ENCODE measurements at places on chromosomes 4 and X.

DNA sequence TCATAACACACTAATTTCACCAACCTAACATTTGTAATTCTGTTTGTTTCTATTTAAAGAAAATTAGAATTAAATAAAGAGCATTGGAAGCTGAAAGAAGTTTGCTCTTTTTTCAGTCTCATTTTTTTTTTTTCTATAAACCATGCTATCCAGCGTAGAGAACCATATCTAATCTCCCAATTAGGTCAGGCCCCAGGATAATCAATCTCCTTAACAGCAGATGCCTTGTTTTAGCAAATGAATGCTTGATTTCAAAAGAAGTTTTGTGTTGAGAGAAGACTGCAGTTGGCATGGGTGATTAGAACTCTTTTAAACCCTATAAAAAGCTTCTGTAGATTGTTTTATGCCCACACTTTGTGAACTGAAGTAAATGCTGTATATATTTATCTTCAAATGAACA is 15.6 kb upstream of the MAD2L1 start:
- no peak for DNase-seq

GRCh38 chr4:20042769-20043168 is 208.9 kb upstream of the SLIT2 start:
- no peak for DNase-seq

DNA sequence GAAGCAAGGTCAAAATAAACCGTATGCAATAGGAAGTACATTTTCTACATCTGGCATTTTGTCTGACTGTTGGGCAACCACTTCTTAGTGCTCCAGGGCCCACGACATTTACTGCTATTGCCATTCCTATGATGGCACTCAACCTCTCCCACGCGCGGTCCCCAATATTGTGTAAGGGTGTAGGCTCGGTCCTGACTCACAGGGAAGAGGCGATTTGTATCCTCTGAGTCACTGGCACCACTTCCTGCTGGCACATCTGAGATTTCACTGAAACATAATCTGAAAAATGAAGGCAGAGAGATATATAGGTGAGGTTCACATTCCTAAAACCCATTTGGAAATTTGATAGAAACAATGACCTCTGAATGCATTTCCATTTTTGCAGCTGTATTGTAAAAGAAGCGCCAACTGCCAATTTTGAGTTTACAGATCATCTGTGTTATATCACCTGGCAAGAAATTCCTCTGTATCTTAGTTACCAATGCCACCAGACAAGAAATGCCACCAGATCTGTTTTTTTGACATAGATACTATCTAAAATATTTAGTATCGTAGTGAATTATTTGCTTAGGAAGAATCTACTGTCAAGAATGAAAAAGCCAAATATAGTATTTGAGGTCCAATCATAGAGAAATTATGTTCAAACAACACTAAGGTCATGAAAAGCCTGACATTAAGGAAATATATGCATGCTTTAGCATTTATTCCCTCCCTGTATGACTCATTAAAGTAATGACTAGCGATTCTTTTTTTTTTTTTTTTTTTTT is 9.8 kb downstream of the EREG start:
- no peak for DNase-seq

GRCh38 chr4:107258359-107258758 is 222.2 kb upstream of the DKK2 start:
- no peak for DNase-seq

DNA sequence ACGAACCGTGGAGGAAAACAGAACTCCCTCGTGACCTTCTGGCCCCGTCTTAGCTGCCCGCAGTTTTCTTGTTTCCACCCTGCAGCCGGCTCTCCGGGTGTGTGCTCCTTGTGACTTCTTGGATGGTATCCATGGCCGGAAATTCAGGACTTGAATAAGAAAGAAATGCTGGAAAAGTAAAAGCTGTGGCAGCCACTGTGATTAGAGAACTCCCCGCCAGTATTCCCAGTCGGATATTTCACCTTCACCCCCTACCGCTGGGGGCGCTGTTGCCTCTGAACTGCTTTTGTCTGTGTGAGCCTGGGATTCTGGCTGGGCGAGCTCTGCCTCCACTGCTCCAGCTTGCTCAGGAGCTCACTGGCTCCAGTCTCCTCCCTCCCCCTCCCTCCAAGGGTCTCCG is 41.5 kb upstream of the CYP4V2 start:
- DNase-seq, result no peak

DNA sequence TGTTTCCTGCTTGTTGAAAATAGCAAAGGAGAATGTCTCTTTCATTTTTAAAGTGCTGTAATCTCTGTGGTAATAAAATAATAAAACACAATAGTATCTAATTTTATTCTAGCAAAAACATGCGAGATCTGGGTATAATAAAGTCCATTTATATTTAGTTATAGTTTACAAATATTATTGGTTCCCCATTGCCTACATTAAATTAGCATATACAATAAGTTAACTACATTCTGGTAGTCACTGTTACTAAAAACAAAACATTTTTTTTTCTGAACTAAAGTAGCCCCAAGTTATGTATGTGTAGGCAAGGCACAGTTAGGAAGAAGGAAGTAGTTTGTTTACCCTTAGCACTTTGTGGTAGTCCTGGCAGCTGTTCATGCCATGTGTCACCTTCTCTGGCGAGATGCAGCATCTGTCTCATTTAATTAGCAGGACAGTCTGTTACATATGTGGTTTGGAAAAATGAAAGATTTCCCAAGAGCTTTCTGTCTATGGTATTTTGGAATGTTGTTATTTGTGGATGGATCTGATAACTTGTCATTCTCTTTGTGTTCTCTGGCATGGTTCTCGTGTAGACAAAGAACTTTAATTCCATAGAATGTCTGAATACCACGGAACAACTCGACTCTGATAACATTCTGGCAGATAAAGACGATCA is 231.3 kb upstream of the PITX2 start:
- no peak for DNase-seq

DNA sequence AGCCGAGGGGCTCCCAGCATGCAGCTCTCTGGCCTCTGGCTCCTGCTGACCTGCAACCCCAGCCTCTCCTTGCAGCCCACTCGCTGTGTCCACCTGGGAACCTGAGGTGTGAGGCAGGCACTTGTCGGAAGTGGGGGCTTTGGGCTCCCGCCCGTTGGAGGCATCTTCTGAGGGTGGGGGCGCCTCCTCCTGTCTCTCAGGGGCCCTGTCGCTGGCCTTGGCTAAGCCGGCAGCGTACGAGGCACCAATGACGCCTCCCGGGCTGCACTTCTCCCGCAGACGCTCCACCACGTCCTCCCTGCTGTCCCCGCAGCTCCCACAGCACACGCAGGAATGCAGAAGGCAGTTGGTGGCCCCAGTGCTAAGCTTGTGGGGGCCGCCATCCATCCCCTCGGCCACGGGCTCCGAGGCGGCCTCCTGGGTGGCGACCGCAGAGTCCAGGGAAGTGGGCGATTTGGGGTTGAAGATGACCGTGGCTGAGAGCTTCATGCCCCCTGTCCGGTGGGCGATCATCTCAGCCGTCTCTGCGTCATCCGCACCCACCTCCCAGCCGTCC is 42.5 kb upstream of the MXD4 start:
- DNase-seq, result no peak

DNA sequence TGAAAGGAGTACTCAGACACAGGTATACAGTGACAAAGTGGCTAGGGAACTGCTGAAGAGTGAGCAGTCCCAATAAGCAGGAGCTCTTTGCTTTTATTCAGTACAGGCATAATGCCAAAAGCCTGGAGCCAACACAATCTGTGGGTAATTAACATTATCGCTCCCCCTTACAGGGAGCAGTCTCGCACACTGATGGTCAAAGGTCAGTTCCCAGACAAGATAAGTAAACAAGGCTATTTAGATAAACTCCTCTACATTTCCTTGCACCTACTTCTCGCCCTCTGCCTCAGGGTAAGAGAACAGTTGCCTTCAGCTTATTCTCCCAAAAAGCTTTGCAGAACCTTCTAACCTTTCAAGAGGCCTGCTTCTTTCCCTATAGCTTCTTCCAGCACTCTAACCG is 73.9 kb upstream of the TAF9B start:
- no peak for DNase-seq

- no peak for DNase-seq
These were observed 199.0 kb upstream of the MAMLD1 start for GRCh38 chrX:150163956-150164726.

DNA sequence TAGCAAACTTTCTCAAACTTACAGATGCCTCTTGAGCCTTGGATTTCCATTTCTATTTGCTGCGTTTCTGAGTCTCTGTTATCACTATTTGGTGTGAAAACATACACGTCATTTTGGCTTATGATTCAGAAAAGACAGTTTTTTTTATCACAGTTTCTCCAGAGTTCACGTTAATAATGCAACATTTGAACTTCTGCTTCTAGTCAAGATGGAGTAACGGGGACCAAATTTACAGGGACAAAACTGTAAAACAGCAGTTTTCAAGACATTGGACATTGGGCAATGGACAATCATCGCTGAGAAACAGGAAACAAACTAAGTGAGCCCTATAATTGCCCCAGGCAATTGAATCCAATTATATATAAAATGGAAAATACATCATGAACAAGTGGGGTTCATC is 36.2 kb upstream of the TASL start:
- no peak for DNase-seq

- no peak for DNase-seq
These were observed 41.1 kb upstream of the NKAP start for GRCh38 chrX:119984652-119985051.

- DNase-seq, result no peak
These were observed 48.9 kb upstream of the TMSB15B start for GRCh38 chrX:103913356-103914020.

GRCh38 chr4:76199664-76200211 is 13.9 kb downstream of the SCARB2 start:
- no peak for DNase-seq

DNA sequence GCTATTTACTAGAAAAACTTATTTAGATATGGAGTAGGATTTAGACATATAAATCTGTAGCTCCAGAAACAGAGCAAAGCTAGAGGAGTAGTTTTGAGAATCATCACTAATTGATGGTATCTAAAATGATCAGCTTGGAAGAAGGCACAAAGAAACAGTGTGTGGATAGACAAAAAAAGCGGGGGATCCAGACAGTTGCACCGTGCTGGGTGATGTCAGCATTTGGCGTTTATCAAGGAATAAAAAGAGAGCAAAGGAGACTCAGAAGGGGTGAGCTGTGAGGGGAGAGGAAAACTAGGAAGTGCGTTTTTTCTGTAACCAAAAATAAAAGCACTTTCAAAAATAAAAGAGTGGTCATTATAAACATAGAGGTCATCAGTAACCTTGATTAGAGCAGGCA is 90.5 kb upstream of the GPRIN3 start:
- DNase-seq, result no peak

DNA sequence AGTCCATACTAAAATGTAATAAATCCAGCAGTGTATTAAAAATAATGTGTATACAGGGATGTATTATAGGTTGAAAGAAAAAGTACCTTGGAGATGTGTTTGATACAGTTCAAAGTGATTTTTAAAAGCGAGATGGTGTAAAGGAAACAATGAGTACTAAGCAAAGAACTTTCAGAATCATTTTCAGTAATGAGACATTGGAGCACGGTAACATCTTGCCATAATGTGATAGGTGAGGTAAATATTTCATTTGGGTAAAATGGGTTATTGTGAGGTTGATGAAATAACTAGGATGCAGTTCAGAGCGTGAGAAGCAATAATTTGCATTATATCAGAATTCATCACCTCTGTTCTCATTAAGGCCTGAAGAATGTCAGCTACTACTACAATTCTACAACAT is 25.9 kb downstream of the EIF2S3 start:
- DNase-seq, result no peak

GRCh38 chr4:112284662-112285411 is 867 bp downstream of the TIFA start:
- DNase-seq, result no peak

GRCh38 chr4:35900286-35901243 is 343.7 kb downstream of the ARAP2 start:
- DNase-seq, result no peak

DNA sequence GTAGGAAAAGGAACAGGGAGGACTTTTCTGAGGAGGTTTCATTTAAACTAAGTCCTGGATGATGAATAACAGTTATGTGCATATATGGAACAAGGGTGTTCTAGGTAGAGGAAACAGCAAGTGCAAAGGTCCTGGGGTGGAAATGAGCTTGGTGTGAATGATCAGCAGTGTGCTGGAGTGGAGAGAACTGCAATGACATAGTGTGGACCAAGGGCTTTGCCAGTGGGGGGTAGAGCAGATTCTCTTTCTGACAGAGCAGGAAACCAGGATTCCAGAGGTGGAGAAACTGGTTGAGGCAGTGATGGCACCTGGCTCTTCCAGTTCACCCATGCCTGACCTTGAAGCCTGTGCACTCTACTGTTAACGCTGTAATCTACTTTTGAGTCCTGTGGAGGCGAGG is 1.7 kb downstream of the PPP1R3F start:
- DNase-seq, result no peak

DNA sequence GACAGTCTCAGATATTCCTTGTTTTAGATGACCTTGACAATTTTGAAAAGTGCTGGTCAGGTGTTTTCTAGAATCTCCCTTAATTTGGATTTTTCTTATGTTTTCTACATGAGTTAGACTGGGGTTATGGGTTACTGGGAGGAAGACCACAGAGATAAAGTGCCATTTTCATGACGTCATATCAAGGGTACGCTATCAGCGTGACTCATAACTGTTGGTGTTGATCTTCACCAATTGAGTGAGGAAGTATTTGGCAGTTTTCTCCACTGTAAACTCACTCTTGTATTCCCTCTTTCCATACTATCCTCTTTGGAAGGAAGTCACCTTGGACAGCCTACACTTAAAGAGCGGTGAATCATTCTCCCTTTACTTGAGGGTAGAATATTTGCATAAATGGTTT is 56.9 kb downstream of the MAGEC1 start:
- DNase-seq, result no peak

DNA sequence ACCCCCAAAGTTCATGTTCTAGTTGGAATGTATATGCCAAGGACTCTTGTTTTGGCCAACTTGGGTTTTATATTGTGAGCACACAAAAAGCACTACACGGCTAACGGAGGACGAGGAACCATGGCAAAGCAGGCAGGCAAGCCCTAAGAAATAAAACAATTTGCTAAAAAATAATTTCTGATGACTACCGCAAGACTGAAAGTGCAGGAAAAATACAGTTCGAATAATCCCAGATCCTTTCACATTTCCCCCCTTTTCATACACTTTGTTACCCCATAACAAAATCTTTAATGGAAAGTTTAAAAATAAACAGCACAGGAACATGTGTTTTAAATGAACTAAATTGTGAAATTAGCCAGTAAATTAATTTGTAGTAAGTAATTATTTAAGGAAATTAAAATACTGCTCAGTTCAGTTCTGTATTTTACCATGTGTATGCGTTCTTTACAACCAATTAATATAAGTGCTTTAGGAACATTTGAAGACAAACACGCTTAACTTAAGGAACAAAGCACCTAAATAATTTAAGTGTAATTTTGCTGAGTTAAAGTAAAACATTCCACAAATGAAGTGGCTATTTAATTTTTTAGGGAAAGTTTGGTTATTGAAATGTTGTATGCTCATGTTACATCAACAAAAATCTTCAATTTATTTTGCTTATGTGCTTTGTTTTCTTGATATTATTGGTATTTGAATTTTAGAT is 12.4 kb upstream of the PITX2 start:
- DNase-seq, result no peak

- no peak for DNase-seq
These were observed 11.5 kb downstream of the LIMCH1 start for GRCh38 chr4:41549478-41549877.

- no peak for DNase-seq
These were observed 60.2 kb upstream of the VCX3B start for GRCh38 chrX:8404471-8404870.

- DNase-seq, result no peak
These were observed 2.4 kb downstream of the KLHL2 start for GRCh38 chr4:165209796-165210195.

Measured in activated naive CD4-positive, alpha-beta T cell treated with anti-CD3 and anti-CD28 coated beads, Interleukin-2, amount 50 U/mL, for 16 hours (primary cell).